ENCODE measurements at places on chromosomes 4 and X.

- DNase-seq: no peak
Observed at GRCh38 chr4:99857307-99857706, 36.9 kb downstream of the LAMTOR3 start.

- DNase-seq: no peak
Observed at GRCh38 chr4:107599841-107600240, 120.2 kb downstream of the PAPSS1 start.

DNA sequence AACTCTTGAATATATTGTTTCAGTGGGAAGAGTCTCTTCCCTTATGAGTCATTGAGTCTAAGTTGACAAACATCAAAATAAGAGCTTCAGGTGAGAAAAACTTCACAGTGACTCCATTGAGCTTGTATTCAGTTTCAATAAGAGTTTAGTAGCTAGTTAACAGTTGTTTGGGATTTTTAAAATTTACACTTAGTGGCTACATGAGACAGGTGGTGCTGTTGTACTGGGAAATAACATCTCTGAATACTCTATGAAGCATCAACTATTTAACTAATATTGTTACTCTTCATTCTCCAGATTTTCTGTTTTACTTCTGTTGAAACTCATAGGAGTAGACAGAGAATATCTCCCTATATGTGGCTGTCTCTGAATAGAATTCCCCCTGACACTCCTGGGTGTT lies 1609.1 kb downstream of the C4orf33 start:
- no peak for DNase-seq

DNA sequence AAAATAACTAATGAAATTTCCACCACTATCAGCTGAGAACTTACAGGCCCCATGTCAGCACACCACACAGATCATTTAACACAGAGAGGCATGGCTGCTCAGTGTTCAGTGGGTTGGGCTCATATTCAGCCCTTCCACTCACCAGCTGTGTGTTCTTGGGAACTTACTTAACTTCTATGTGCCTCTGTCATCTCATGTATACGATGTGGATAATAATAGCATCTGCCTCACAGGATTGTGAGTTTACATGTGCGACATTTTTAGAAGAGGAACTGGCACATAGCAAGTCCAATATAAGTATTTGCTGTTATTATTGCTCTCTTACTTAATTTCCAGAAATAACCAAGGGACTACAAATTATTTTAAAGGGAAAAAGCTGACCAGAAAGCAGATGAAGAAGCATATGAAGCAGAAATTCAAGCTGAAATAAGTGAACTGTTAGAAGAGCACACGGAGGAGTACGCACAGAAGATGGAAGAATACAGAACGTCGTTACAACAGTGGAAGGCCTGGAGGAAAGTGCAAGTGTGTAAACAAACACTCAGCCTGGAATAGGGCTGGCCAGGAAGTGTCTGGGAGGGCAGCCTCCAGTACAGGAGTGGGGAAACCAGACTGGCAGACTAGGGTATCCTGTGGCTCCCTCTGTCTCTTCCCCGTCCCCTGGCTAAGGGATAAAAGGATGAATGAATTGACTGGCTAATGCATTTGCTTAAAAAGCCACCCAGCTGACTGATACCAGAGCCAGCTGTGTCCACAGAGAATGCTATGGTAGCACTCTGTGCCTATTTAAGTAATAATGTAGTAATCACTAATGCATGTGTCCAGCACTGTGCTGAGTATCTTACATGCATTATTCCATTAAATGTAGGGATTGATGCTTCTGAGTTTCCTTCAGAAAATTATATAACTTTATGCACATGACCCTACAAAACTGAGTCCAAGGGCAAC lies 67.1 kb downstream of the CC2D2A start:
- DNase-seq: no peak

GRCh38 chr4:126023896-126024295 lies 709.1 kb downstream of the FAT4 start:
- DNase-seq: no peak

DNA sequence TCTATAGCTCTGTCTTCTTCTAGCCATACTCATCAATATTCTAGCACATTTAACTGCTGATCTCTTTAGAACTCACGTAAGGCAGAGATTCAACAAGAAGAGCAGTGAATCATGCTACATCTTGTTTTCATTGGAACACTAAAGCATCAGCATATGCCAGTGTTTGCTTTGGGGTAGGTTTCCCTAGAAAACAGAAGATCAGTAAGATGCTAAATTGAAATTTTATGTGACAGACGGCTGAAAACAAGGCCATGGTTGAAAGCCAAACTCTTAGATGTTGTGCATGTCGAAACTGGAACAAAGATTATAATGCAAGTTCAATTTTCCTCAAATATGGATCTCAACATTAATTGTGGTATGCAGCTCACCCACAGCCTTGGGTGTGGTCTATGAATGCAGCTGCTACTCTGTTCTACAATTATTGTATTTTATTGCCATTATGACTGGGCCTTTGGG lies 107.6 kb downstream of the PDLIM5 start:
- DNase-seq: peak; percentile 49

- DNase-seq: no peak
Observed at GRCh38 chr4:74583089-74583700, 138.3 kb downstream of the AREG start.

DNA sequence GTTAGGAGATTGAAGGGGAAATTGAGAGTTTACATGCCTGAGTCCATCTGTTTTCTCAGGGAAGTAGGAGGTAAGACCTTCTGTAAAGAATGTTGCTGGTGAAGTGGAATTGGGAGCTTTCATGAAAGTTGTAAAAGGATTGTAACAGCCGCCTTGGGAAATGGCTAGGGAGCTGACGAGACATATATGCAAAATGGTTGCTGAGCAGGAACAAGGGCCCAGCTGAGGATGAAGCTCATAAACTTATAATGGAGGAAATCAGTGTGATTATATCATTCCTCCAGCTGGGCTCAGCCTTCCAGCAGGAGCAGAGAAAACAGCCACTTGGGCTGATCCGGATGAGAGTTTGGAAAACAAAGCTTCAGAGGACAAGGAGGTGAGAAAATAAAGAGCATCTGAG lies 208.7 kb downstream of the MAPK10 start:
- DNase-seq: no peak

GRCh38 chr4:108950158-108950915 lies 187.5 kb upstream of the ETNPPL start:
- no peak for DNase-seq

DNA sequence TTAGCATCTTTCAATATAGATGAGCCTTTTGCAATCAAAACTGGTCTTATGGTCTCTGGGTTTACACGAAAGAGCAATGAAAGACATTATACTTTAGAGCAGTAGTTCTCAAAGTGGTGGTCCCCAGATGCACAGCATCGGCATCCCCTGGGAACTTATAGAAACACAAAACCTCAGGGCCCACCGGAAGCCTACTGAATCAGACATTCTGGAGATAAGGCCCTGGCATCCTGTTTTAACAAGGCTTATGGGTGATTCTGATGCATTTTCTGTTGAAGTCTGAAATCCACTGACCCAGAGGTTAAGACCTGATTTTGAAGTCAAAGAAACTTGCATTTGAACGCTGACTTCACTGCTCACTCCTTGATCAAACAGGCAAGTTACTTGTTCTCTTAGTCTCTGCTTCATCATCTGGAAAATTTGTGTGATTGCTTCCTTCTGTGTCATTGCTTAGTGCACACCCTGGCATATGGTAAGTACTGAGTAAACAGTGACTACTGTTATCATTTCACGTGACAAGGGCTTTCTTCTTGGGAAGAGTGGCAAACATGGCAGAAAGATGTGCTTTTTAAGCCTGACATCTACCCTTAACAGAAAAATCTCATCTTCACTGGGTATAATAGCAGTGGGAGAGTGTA lies 14.5 kb downstream of the CHRNA9 start:
- no peak for DNase-seq

DNA sequence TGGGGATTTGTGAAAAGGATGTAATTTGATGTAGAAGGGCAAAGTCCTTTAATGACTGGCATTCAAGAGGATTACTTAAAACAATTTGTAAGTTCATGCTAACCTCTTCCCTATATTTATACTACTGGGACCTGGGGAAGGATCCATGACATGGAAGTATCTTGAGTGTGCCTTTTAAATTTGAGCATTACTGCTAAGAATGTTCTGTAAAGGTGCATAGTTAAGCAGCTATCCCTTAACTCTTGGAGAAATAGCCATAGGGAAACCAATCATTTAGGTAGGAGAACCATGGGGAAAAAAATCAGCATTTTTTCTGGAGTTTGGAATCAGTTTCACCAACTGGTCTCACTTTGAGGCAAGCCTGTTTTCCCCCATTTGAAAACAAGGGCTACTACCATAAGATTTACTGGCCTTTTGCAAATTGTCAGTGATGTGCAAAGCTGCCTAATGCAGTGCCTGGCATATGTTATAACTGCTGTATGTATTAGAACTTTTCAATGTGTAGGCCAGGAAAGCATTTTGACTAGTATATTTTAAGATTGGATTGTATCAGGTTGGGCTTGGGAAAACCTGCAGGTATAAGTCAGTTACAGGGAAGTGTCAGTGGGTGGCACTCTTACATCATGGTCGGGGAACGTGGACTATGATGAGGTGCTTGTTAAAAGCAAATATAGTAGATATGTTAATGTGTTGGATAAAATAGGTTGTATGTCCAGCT lies 72.1 kb downstream of the PRSS12 start:
- DNase-seq: no peak

- peak; percentile 15 for DNase-seq
Observed at GRCh38 chrX:64202808-64203325, 2.6 kb downstream of the AMER1 start.

DNA sequence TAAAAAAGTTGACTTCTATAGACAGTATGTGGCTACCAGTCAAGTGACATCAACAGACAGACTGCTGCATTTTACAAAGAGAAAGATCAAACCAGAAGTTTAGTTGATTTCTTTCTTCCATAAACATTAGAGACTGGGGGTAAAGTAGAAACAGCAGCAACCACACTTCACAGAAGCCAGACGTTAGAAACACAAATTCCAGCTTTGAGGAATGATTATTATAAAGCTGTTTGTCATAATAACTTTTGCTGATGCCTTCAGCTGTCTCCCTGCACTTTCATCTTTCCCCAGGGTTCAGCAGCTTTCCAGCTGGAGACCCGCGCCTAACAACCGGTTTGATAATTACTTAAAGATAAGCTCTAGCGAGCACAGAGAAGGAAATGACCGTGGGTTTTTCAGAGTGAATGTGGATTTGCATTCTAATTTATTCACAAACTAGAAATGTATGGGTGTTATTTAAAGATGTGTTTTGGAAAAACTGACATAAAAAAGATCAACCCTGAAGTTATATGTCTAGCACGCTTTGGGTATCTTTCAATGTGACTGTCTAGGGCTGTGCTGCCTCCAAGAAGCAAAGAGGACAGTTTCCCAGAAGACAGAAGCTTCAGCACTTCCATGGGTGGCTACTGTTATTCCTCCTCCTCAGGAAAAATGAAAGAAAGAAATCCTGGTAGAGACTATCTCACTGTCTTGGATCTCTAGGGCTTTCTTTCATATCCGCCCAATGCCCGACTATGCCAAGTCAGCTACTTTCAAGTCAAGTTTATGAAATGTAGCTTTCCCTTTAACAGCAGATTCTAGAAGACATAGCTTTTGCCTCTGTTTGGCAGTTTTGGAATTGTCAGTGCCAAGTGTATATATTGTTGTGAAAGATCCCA lies 15.0 kb upstream of the ENAM start:
- no peak for DNase-seq
